ENCODE measurements at places on chromosomes 12 and 14.

GRCh38 chr12:98422812-98423211 lies 92.6 kb upstream of the TMPO start:
- no peaks in the 10 kb centered on the region for H3K36me3 ChIP-seq
- no peak for DNase-seq
- no peaks in the 10 kb centered on the region for H3K27me3 ChIP-seq
- H3K4me3 ChIP-seq = no peak overlapping the region

GRCh38 chr14:81366214-81366613 lies 33.9 kb downstream of the STON2 start:
- H3K4me3 ChIP-seq = no peak overlapping the region
- H3K36me3 ChIP-seq = no peaks in the 10 kb centered on the region
- no peaks in the 10 kb centered on the region for H3K27me3 ChIP-seq
- DNase-seq = no peak
- no peak overlapping the region for H3K27ac ChIP-seq

- DNase-seq = no peak
- no peaks in the 10 kb centered on the region for H3K27me3 ChIP-seq
- H3K4me3 ChIP-seq = no peak overlapping the region
- H3K4me1 ChIP-seq = no peaks in the 10 kb centered on the region
Observed at GRCh38 chr12:31408763-31409162, 82.8 kb upstream of the SINHCAF start.

DNA sequence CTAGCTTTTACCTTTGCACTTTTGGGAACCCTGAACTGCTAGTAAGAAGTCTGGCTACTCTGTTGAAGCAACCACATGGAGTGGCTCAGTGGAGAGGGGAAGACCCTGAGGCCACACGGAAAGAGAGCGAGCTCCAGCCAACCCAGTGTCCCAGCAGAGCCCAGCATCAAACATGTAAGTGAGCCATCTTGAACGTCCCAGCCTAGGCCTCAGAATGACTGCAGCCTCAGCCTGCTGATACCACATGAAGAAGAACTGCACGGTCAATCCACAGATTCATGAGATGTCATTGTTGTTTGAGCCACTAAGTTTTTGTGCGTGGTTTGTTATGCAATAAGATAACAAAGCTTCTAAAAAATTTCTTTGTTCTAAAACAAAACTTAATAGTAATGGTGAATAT lies 40.2 kb downstream of the TFCP2 start:
- H3K36me3 ChIP-seq = no peaks in the 10 kb centered on the region
- no peak overlapping the region for H3K27ac ChIP-seq
- H3K4me3 ChIP-seq = no peak overlapping the region

DNA sequence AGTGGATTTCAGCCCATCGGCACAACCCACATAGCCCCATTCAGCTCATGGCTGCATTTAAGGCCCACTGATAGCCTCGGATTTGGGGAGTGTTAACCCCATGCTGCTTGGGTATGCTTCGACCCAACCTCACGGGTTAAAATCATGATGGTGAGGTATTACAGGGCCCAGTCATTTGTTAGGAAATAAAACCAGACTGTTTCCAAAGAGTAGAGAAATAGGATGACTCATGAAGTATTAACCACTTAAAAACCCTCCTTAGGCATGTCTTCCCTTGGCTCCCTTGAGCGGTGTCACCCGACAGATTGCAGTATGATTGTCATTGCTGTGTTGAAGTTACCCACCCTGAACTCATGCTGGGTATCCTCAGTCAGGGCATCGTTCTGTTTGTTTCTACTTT lies 289.1 kb downstream of the CACNA1C start:
- DNase-seq = no peak
- no peak overlapping the region for H3K4me3 ChIP-seq
- no peaks in the 10 kb centered on the region for H3K27me3 ChIP-seq
- H3K4me1 ChIP-seq = peaks cover 5% of the 10 kb centered on the region
- H3K27ac ChIP-seq = no peak overlapping the region

DNA sequence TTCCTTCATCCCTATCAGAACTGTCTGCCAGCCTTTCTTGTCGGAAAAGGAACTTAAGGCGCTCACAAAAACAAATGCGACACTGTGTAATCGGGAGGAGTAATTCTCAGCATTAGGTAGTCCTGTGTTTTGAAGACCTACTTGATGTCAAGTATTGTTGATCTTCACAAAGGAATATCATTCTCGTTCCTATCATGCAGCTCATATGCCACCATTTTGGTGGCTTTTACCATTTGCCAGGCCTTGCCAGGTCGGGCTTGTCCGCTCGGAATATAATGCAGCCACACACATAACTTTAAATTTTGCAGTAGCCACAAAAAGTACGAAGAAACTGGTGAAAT lies 903 bp upstream of the PPP4R3A start:
- H3K4me1 ChIP-seq = no peaks in the 10 kb centered on the region
- H3K36me3 ChIP-seq = 0 out of 2 replicates have a peak, but pooled peaks cover 3% of the 10 kb centered on the region
- no peak overlapping the region for H3K27ac ChIP-seq
- no peak for DNase-seq
- peak overlapping the region; percentile 89 for H3K4me3 ChIP-seq

DNA sequence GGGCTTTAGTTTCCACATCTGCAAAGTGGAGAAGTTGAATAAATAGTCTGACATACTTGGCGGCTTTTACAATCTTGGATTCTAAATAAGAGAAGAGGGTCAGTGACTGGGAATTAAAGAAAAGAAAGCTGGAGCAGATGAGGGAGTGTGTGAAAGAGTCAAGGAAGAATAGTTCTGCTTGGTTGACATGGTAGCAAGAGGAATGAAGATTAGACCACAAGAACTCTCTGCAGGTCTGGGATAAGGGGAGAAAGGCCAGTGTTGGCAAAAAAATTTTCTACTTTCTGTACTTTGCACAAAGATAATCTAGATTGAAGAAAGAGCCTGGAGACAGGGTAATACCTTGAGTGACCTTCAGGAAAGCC lies 5.9 kb downstream of the ITGB7 start:
- no peak overlapping the region for H3K27ac ChIP-seq
- no peak overlapping the region for H3K4me3 ChIP-seq
- H3K27me3 ChIP-seq = peaks cover 8% of the 10 kb centered on the region
- H3K36me3 ChIP-seq = no peaks in the 10 kb centered on the region

GRCh38 chr12:104654665-104655609 lies 198.2 kb downstream of the CHST11 start:
- H3K36me3 ChIP-seq = no peaks in the 10 kb centered on the region
- H3K4me3 ChIP-seq = no peak overlapping the region
- no peak for DNase-seq
- H3K27ac ChIP-seq = no peak overlapping the region
- H3K4me1 ChIP-seq = 0 out of 2 replicates have a peak, but pooled peaks cover 4% of the 10 kb centered on the region
- H3K27me3 ChIP-seq = no peaks in the 10 kb centered on the region

DNA sequence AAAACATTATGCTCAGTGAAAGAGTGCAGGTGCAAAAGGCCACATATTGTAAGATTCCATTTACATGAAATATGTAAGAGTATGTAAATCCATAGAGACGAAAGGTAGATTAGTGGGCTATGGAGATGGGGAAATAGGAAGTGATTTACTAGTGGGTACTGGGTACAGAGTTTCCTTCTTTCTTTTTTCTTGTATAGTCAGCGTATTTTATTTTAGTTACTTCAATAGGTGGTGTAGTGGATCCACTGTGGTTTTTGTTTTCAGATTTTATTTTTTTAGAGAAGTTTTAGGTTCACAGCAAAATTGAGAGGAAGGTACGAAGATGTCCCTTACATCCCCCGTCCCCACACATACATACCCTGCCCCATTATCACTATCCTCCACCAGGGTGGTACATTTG lies 6.1 kb upstream of the CIT start:
- H3K4me3 ChIP-seq = no peak overlapping the region
- DNase-seq = no peak
- no peak overlapping the region for H3K27ac ChIP-seq
- no peaks in the 10 kb centered on the region for H3K27me3 ChIP-seq
- no peaks in the 10 kb centered on the region for H3K4me1 ChIP-seq
- H3K36me3 ChIP-seq = no peaks in the 10 kb centered on the region

DNA sequence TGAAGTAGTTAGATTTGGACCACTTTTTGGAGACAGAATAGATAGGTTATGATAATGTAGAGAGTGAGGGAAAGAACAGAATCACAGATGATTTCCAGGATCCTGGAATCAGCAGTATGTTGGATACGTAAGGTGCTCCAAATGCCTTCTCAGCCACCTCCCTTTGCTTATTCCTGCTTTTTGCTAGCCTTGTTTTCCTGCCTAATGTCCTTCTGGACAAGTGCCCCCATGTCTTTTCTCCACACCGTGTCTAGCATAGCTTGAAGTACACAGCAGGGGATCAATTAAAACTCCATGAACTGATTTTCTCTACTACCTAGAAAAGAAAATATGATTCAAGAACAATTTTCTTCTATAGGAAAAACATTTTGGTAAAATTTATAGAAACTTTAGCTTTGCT lies 144.0 kb downstream of the SYT1 start:
- H3K4me3 ChIP-seq = no peak overlapping the region
- H3K27me3 ChIP-seq = no peaks in the 10 kb centered on the region
- no peak overlapping the region for H3K27ac ChIP-seq
- H3K4me1 ChIP-seq = no peaks in the 10 kb centered on the region

- H3K27ac ChIP-seq = no peak overlapping the region
- no peak for DNase-seq
- no peaks in the 10 kb centered on the region for H3K4me1 ChIP-seq
- no peak overlapping the region for H3K4me3 ChIP-seq
Observed at GRCh38 chr14:54782751-54783659, 119.6 kb downstream of the GCH1 start.

- no peak for DNase-seq
- no peaks in the 10 kb centered on the region for H3K4me1 ChIP-seq
- H3K27me3 ChIP-seq = no peaks in the 10 kb centered on the region
- H3K36me3 ChIP-seq = no peaks in the 10 kb centered on the region
- no peak overlapping the region for H3K27ac ChIP-seq
- H3K4me3 ChIP-seq = no peak overlapping the region
Observed at GRCh38 chr14:106390401-106390800, 864.0 kb downstream of the TMEM121 start.

DNA sequence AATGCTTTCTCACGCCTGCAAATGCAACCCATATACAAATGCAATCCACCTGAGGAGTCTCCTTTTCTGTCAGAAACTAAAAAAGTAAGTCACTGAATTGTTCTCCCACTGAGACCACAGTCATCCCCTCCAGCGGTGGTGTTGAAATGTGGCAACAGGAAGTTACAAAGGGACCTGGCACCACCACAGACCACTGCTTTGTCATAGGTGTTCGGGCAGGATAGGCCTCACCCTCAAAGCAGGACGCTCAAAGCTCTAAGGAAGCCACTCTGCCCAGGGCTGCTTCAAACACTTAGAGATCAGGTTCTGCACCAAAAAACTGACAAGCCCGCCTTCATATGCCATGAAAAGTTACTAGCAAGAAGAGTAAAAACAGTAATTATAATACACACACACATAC lies 11.3 kb downstream of the PHLDA1 start:
- H3K36me3 ChIP-seq = no peaks in the 10 kb centered on the region
- no peak overlapping the region for H3K4me3 ChIP-seq
- no peak for DNase-seq
- no peaks in the 10 kb centered on the region for H3K4me1 ChIP-seq

DNA sequence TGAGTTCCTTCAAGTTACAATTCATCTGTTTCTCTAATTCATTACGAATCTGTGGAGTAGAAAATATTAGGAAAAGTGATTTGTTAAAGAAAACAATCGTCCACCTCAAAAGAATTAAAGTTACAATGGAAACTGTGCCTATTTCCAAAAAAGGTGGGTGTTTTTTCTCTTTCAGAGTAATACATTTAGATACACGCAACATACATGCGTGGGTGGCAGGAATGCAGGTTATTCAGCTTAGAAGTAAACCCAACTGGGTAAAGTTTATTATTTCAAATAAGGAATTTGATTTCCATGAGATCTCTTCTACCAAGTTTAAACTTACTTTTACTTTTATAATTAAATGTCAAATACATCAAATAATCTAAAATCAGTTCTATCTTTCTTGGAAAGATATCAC lies 52.2 kb downstream of the SSH1 start:
- no peak overlapping the region for H3K4me3 ChIP-seq
- 0 out of 2 replicates have a peak, but pooled peaks cover 4% of the 10 kb centered on the region for H3K4me1 ChIP-seq
- H3K36me3 ChIP-seq = peaks cover 7% of the 10 kb centered on the region
- no peaks in the 10 kb centered on the region for H3K27me3 ChIP-seq
- DNase-seq = no peak

DNA sequence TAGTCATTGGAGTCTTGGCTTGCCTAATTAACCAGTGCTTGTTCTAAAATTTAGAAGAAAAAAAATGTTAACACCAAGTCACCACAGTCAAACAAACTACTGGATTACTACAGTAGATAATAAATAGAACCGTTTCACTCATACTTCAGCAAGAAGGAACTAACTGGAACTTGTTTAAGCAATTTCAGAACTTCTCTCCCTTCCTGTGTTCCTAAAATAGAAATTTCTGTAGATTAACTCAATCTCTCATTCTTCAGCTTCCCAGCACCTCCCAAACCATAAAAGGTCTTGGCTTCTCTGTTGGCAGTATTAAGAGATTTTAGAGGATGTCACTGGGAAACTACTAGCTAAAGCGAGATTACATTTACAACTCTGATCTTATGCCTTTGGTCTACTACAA lies 18.6 kb downstream of the GNS start:
- DNase-seq = no peak
- H3K27ac ChIP-seq = no peak overlapping the region
- H3K4me3 ChIP-seq = no peak overlapping the region
- no peaks in the 10 kb centered on the region for H3K4me1 ChIP-seq
- H3K27me3 ChIP-seq = no peaks in the 10 kb centered on the region

DNA sequence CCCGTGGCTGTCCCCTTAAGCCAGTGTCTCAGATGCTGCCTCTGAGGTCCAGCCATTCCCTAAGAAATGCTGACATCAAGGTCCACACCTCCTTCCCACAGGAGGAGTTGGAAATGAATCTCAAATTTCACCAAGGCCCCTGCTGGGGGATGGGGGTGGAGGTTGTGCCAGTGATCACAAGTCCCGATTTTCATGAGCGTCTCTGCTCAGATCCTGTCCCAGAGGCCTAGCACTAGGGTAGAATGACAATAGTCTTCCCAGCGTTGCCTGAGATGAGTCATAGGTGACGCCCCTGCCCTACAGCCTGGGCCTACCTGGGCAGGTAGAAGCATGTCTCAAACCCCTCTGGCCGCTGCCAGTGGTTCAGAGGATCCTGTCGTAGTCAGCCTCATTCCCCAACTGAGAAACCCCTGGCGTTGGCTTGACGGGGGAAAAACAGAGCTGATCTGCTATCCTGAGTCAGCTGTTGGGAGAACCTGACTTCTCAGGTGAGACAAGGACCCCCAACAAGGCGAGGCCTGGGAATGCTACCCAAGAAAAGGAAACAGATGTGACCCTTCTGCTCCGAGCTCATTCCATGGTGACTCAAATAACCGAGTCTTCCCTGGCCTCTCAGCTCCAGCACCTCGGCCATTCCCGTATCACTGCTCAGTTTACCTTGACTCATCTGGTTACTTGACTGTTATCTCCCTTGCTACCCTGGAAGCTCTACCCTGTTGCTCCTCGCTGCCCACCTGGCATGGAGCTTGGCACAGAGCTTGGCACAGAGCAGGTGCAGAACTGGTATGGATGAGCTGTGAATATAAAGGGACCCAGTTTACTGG lies 21.8 kb upstream of the SPPL3 start:
- no peak overlapping the region for H3K27ac ChIP-seq
- no peaks in the 10 kb centered on the region for H3K36me3 ChIP-seq
- H3K27me3 ChIP-seq = no peaks in the 10 kb centered on the region
- no peak for DNase-seq
- no peak overlapping the region for H3K4me3 ChIP-seq
